Suprapubic skin (tissue), 4 donors: ENCODE measurements at places on chromosomes 4 and X.

GRCh38 chrX:2373615-2374014 lies 127.2 kb downstream of the DHRSX start:
- H3K36me3 ChIP-seq: no peaks in the 10 kb centered on the region
- H3K27ac ChIP-seq: no peak overlapping the region
- H3K4me1 ChIP-seq: no peaks in the 10 kb centered on the region
- no peak for DNase-seq

- no peak overlapping the region for H3K27ac ChIP-seq
- no peak overlapping the region for H3K4me3 ChIP-seq
- no peaks in the 10 kb centered on the region for H3K27me3 ChIP-seq
- H3K4me1 ChIP-seq: peaks cover 22% of the 10 kb centered on the region
- DNase-seq: no peak
These were observed 65.5 kb upstream of the TRIM2 start for GRCh38 chr4:153138736-153139135.

- DNase-seq: no peak
- no peaks in the 10 kb centered on the region for H3K36me3 ChIP-seq
- H3K4me3 ChIP-seq: no peak overlapping the region
- H3K27ac ChIP-seq: no peak overlapping the region
These were observed 139.9 kb downstream of the RAB28 start for GRCh38 chr4:13344216-13344615.

GRCh38 chrX:72142094-72142793 lies 10.5 kb upstream of the RTL5 start:
- DNase-seq: no peak
- peaks cover 4% of the 10 kb centered on the region for H3K36me3 ChIP-seq
- no peaks in the 10 kb centered on the region for H3K27me3 ChIP-seq
- H3K4me1 ChIP-seq: no peaks in the 10 kb centered on the region
- no peak overlapping the region for H3K27ac ChIP-seq

DNA sequence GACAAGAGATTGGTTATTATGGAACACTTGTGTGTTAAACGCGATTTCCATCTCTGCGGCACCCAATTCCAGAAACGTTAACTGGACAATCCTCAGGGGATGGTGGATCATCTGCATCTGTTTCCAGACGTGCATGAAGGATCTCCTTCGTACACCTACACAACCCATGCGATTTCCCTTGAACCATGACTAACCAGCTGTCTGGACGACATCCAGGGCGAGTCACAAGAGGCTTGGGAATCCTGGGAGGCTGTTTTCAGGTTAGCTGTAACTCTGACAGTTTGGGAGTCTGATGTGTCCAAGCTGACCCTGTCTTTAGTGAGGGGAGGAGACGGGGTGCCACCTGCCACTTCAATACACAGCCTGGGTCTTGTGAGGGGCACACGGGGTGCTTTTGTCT lies 84.5 kb downstream of the GATB start:
- no peaks in the 10 kb centered on the region for H3K36me3 ChIP-seq
- no peaks in the 10 kb centered on the region for H3K27me3 ChIP-seq
- no peak overlapping the region for H3K27ac ChIP-seq
- no peak for DNase-seq

GRCh38 chr4:36024901-36025660 lies 219.2 kb downstream of the ARAP2 start:
- no peak for DNase-seq
- no peaks in the 10 kb centered on the region for H3K36me3 ChIP-seq
- H3K4me3 ChIP-seq: no peak overlapping the region
- H3K27me3 ChIP-seq: no peaks in the 10 kb centered on the region
- H3K4me1 ChIP-seq: peaks cover 8% of the 10 kb centered on the region
